Cerebellar nuclear complex (tissue), 1 donor: ENCODE measurements at places on chromosomes 1 and 21.
A peak's percentile ranks its signal among the peaks of the same experiment; 100 is the strongest.

- no peak for DNase-seq
These were observed 98.3 kb upstream of the SLC2A1 start for GRCh38 chr1:43056981-43057391.

GRCh38 chr1:223230161-223230881, 87.3 kb upstream of the TLR5 start:
- no peak for DNase-seq

DNA sequence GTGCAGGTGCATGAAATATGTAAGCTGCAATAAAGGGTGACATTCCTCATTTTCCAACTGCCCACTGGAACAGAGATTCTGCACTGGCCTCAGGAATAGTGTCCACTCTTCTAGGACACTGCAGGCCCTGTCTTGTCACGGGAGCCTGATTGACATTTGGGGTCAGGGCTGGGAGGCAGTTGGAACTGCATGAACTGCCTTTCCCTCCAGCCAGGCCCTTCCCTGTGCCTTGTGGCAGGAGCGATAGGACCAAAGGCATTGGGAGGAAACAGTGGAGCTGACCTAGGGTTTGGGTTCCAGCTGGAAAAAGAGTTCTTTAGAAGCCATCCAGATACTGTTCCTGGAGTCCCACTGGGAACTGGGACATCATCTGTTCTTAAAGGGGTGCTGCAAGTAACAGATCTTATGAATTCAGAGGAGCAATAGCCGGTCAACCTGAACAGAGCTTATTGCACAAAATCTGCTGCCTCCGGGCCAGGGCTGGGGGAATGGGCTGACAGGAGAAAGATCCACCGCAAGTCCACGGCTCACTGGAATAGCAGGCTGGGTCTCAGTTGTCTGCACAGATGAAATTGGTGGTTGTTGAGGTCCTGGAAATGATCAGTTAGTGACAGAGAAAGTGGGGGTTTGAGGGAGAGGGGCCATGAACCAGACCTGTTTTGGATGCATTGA, 451.7 kb downstream of the CAMTA1 start:
- no peak for DNase-seq

DNA sequence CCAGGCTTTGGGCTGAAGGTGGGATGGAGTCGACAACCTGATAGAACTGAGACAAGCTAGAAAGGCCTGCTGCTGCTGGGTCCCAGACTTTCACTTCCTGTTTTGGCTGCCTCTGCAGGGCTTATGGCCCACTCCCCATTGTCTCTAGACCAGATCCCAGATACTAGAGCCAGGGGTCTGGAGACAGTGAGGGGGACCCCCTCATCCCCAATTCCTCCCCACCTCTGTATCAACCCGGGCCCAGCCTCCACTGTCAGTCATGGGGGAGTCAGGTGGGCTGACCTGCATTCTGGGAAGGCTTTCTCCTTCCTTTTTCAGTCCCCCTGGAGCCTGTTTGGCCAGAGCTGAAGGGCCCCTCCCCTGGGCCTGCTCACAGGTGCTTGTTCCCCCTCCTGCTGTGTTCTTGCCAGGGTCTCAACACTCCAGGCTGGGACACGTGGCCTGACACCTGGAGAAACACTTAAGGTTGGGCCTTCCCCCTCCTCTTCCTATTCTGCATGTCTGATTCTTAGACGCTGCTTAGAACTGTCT, 18.0 kb upstream of the ETV3L start:
- no peak for DNase-seq

GRCh38 chr1:182453631-182454030, 3.7 kb downstream of the RGSL1 start:
- no peak for DNase-seq

DNA sequence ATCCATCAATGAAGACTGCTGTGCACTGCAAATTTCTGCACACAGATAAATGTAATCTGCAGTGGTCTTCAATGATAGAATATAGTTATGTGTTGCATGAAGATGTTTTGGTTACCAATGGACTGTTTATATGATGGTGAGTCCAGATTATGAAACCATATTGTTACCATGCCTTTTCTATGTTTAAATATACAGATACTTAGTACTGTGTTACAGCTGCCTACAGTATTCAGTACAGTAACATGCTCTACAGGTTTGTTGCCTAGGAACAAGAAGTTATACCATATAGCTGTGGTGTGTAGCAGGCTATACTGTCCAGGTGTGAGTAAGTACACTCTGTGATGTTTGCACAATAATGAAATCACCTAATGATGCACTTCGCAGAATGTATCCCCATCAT, 40.8 kb downstream of the SORT1 start:
- no peak for DNase-seq

- DNase-seq, result no peak
These were observed 19.0 kb downstream of the YTHDF2 start for GRCh38 chr1:28755701-28756100.

- no peak for DNase-seq
These were observed 10.6 kb upstream of the DIP2A start for GRCh38 chr21:46448108-46448507.

DNA sequence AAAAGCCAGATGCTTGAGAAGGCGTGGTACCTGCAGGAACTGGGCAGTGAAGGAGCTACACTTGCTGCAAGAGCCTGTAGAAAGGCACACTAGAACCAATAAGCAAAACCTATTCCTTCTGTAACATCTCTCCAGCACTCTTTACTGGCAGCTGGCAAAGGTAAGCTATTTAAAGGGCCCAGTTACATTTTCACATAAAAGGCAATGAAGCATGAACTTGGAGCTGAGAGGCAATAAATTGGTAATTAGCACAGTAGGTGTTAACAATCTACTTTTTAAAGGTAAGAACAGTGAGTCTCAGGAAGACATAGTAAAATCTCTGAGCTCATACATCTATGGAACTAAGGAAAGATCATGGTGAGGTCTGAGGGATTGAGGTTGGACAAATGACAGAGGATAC, 167.1 kb upstream of the OLFM3 start:
- no peak for DNase-seq

DNA sequence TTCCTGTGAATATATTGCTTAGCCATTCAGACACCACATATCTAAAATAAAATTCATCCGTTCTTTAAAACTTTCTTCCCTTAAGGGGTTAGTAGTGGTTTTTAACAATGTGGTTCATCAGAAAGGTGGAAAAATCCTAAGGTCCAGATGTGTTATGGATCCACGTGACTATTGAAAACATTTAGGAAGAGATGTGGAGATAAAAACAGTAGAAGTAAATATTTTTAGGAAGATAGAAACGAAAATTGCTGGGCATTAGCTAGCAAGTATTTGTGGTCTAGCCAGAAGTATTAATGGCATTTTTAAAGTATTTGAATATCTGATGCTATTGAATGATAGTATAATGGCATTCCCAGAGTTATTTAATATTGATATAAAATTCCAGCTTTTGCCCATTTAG, 180.8 kb downstream of the LTN1 start:
- no peak for DNase-seq

GRCh38 chr1:8754247-8754650, 63.2 kb downstream of the RERE start:
- DNase-seq, result no peak

GRCh38 chr1:64864018-64864940, 102.1 kb downstream of the JAK1 start:
- no peak for DNase-seq

- peak; percentile 26 for DNase-seq
These were observed at the start of gene SLC27A3 for GRCh38 chr1:153774780-153775457. SLC27A3 (plus strand) TSS chr1:153775407; CDS start chr1:153775498, 91 bp downstream.

DNA sequence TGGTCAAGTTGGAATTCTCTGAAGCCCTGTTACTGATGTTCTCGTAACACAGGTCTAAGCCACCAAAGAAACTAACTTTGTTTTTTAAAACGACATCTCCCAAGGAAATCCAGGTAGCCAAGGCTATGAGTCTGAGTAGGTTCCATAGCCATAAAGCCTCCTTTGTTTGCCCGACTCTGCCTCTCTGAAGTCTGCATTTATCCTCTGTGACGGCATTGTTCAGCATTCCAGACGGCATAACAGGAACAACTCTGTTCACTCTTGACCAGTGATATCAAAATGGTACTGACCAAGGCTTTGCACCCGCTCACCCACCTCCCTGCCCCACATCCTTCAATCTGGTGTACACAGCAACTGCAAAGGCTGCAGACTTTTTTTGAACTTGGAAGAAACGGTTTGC, 14.8 kb downstream of the URB1 start:
- no peak for DNase-seq

DNA sequence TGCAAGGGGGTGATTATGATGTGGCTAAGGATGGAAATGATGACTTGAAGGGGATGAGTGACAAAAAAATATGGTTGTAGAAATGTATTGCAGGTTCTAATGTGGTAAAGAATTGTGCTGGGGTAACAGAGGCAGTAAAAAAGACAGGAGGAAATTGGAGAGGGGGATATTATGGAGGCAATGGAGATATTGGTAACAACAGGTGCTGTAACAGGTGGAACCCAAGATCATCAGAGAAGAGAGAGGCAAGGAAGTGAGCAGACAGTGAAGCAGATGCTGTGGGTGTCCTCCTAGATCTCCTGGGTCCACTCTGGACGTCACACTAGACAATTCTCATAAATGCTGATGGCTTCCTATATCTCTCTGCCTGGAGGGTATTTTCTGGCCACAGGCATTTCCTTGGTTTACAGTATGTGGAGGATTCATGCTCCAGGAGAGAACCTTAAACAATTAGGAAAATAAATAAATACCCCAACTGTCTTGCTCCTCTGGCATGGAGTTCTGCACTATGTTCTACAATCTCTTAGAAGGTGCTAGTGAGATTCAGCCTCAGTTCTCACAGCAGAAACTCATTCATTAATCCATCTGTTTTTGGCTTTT, 620.3 kb upstream of the PLXNA2 start:
- no peak for DNase-seq

GRCh38 chr21:37848721-37849490, 67.4 kb downstream of the KCNJ6 start:
- no peak for DNase-seq

DNA sequence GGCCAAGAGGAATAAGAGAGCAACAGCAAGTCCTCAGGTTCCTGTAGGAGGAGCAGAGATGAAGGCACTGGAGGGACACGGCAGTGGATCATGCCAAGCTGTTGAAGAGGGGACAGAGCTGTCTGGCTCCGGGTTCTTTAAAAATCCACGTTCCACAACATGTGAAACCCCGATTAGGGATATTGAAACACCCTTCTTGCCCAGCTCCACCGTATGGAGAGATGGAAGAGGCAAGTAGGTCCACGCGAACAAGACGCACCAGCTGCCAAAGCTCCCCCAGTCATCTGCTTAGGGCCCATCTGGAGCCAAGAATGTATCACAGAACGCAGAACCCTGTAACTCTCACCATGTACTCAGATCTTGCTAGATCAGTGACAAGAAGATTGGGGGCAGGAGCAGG, 3.9 kb downstream of the C1orf198 start:
- DNase-seq, result no peak

DNA sequence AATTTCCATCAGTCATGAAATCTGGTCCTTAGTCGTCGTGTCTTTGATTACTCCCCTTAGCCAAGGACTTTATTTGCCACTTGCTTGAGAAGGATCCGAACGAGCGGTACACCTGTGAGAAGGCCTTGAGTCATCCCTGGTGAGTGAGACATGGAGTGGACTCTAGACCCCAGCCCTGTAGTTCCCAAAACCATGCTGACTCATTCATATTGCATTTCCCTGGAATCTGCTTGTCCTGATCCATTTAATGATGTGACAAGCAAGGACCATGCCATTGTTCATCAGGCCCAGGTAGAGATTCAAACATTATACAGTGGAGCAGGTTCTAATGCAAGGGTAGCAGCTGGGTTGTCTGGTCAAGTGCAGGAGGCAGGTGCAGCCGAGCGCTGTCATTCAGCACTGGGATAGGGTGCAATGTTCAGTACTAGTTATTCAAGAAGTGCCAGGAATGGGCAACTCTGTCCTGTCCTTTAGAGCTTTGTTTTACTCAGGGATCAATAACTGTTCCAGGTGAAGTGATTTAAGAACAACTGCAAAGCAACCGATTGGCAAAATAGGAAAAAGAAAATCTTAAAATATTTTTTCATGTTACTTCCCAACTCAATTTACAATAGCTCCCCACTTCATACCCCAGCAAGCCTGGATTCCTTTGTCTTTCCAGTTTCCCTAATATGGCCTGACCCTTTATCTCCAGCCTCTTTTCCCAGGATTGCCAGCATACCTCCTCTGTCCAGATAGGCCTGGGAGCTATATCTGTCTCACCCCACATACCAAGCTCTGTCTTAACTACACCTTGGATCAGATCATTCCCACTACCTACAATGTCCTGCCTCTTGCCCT, 26.5 kb downstream of the CAMK1G start:
- no peak for DNase-seq

DNA sequence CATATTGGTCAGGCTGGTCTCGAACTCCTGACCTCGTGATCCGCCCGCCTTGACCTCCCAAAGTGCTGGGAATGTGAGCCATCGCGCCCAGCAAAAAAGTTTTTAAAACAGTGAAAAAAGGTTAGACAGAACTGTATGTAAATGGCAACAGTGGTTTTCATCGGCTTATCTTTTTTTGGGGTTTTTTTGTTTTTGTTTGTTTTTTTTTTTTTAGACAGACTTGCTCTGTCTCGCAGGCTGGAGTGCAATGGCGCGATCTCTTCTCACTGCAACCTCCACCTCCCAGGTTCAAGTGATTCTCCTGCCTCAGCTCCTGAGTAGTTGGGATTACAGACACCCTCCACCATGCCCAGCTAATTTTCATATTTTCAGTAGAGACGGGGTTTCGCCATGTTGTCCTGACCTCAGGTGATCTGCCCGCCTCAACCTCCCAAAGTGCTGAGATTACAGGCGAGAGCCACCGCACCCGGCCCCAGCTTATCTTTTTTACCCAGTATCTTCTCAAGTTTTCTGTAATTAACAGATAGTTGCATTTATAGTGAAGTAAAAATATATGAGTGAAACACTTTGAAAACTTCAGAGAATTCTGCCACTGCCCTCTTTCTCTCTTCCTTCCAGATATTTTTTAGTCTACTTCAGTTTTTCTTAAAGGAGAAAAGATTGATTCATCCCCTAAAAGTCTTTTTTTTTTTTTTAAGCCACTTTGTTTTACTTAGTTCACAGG, 13.1 kb downstream of the TIMM17A start:
- DNase-seq, result no peak

GRCh38 chr1:222065234-222065633, 323.3 kb upstream of the DUSP10 start:
- DNase-seq, result no peak

- DNase-seq, result no peak
These were observed 17.7 kb downstream of the TBX15 start for GRCh38 chr1:118970451-118970850.

- DNase-seq, result no peak
These were observed 68.6 kb downstream of the ZC3H11B start for GRCh38 chr1:219544163-219544846.

- DNase-seq, result no peak
These were observed 117.4 kb downstream of the CRYAA start for GRCh38 chr21:43286196-43286595.

DNA sequence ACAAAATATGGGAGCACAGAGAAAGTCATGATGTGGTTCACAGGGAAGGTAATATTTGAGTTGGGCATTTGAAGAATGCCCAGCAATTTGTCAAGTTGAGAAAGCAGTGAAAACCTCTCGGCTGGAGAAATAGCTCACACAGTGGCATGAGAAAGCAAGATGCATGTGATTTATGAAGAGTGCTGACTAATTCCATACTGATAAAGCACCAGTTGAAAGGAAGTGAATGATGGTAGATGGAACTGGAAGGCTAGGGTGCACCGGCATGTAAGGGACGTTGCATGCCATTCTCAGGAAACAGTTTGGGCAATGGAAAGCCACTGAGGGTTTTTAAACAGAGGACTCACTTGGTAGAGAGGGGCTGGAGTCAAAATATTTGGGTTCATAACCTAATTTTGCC, 53.5 kb upstream of the MTF2 start:
- no peak for DNase-seq
